ENCODE measurements at places on chromosomes 7 and 10.
A peak's percentile ranks its signal among the peaks of the same experiment; 100 is the strongest.

DNA sequence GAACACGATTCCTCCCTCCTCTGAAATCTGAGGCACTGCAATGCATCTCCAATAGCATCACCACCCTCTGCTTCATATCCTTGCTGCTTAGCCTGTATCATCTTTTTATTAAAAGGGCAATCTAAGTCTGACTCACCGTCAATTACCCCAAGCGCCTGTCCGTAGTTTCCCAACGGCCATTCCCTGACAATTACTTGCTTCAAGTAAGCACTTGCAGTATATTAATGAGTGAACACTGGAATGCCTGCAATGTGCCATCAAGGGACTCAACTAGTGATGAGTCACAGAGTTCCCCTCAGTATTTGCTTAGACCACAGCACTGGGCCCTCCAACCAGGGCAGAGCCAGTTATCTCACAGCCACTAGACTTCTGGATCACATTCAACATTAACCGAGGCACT, 19.5 kb upstream of the PPP1R3C start:
- no peak for DNase-seq

GRCh38 chr10:113425541-113425951, 127.3 kb upstream of the HABP2 start:
- DNase-seq, result no peak

DNA sequence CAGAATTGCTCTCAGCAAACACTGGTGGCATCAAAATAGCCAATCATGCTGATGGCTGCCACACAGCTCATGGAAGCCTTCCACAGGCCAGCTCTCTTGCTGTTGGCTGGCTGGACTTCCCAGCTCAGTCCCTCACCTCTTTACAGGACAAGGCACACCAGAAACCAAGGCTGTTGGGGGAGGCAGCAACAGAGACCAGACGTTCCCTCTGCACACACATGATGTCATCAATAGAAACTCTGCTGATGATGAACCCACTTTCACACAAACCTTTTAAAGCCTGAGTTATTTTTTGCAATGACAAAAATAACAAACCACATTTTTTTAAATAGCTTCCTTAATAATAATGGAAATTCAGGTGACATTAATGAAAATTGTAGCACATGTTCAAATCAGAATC, 300.9 kb upstream of the C7orf33 start:
- DNase-seq, result no peak

DNA sequence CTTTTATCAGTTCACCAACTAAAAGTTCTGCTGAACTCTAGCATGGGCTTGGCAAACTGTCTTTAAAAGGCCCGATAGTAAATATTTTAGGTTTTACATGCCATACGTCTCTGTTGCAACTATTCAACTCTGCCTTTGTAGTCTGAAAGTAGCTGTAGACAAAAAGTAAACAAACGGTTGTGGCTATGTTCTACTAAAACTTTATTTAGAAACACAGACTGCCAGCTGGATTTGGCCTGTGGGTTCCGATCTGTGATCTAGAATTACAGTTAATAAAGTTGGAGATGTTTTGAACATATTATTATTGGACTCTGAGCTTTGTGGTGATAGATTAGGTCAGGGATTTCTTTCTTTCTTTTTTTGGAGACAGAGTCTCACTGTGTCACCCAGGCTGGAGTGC, 33.1 kb downstream of the VPS50 start:
- no peak for DNase-seq

GRCh38 chr7:96177353-96177752, 144.5 kb downstream of the SLC25A13 start:
- DNase-seq, result no peak

DNA sequence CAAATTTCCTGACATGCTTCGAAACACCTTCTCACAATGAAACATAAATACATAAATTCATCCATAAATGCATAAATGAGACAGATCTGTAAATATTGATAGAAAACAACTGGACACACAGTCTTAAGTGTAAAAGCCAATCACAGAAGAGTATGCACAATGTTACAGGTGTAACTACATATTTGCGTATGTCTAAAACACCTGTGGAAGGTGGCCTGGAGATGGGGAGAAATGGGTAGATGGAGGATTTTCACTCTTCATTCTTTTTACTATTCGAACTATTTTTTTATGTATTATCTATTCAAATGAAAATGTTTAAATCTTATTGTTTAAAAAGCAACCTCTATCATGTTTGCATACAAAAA, 860 bp downstream of the IQUB start:
- DNase-seq, result no peak

GRCh38 chr7:133724148-133724547, 403.0 kb upstream of the LRGUK start:
- no peak for DNase-seq

DNA sequence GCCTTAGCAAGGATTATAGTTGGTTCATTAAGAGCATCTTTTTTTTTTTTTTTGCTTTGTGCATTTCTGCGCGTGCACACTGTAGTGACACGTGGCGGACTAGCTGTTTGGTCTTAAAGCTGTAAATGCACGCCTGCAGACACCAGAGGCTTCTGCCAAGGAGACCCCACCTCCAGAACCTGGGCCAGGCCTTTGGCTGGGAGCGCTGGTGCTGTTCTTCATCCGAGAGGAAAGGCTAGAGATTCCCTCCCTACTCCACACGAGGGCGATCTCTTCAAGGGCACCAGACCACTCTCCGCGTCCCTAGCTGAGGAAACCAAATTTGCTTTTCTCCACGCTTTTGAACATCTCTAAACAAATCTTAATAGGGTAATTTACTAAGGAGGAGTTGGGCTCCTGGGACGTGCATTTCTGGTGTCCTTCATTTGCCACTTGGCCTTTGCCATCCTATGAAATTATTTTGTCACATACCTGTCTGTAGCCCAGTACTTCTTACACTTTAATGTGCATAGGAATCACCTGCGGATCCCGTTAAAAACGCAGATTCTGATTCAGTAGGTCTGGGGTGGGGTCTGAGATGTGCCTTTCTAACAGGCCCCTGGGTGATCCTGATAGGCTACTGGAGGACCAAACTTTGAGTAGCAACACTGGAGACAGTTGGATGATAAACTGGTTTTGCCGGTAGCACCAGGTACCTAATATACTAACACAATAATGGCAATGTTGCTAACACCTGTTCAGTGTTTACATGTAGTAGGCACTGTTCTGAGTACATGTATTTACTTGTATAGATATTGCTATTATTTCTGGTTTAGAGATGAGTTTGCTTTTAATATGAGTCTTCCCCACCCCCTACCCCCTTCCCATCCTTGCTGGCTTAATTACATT, 1.3 kb upstream of the SLC26A5 start:
- DNase-seq, result no peak

DNA sequence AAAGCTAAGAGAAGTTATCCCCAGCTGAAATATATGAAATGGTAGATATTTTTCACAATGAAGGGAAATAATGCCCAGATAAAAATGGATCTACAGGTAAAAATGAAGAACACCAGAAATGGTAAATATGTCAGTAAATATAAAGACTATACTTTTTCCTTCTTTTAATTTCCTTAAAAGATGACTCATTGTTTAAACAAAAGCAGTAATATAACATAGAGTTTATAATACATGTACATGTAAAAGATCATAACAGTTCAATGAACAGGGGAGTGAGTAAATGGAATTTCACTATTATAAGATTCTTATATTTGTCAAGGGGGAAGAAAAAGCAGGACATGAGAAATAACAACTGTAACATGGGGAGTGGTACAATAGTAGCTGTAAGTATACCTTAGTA, 7.4 kb downstream of the POT1 start:
- DNase-seq, result no peak

- DNase-seq, result no peak
Measured at GRCh38 chr10:5557799-5558771, 33.3 kb downstream of the CALML3 start.

DNA sequence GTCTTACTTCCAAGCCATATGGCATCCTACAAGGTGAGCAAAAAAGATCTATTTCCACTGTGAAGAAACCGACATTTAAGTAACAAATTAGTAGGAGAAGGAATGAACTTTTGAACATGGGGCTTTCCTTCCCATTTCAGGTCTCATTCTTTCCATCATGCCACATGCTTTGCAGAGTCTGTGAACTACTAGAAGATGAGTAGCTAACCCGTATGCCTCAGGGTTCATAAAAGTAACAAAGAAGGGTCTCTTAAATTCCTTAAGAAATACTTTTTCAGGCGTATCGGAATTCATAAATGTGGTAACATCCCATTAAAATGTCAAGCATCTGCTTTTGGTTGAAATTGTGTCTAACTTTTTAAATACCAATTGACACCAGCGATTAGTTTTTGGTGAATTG, 81.3 kb upstream of the TNS3 start:
- DNase-seq, result no peak

DNA sequence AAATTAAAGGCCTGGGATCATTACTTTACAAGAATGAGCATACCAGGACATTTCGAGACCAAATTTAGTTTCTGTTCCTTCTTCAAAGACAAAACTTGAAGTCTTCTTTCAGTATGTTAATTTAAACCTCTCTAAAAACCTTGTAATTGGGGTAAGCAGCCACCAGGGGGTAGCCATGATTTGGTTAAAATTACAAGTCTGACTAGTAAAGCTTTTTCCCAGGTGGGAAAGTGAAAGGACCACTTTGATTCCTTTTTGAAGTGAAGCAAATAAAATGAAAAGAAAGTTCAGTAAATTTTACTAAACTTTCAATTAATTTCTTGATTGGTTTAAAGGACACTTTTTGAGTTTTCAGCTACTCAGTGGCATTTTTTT, 294.3 kb downstream of the BBS9 start:
- no peak for DNase-seq

DNA sequence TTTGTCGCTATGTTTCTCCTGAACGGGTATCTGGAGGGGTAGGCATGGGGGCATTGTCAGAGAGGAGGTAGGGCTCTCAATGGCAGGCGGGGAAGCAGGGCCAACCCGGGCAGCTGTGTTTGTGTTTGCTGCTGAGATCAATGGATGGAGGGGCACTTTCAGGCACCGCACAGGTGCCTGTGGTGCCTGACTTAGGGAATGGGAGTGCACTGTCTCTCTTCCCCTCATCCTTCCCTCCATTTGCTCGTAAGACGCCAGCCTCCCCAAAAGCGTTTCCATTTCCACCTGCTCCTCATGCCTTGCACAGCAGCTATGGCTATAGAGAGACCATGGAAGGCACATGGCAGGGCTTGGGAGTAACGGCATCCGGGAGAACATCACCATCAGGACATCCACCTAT, 615.9 kb upstream of the FOXK1 start:
- no peak for DNase-seq

DNA sequence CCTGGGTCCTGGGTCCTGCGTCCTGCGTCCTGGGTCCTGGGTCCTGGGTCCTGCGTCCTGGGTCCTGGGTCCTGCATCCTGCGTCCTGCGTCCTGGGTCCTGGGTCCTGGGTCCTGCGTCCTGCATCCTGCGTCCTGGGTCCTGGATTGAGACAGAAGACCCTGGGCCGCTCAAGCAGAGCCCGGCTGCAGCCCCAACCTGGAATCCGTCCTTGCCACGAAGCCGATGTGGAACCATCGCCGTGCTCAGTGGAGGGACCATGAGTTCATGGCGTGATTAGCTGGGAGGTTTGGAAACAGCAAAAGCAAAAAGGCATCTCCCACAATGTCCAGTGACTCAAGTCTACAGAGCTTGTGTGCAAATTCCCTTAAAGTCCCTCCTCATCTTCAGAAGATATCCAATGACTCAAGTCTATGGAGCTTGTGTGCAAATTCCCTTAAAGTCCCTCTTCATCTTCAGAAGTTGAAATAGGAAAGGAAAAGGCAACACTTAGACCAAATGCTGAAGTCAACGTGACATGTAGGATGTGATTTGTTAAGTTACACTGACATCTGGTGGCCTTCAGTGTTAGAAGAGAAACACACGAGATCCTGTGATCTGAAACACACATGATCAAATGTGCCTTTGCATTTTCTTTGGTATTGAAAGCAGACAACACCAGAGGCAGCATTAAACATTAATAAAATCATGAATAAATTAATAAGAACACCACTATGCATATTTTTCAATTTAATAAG, 179.9 kb downstream of the PTPRN2 start:
- no peak for DNase-seq

DNA sequence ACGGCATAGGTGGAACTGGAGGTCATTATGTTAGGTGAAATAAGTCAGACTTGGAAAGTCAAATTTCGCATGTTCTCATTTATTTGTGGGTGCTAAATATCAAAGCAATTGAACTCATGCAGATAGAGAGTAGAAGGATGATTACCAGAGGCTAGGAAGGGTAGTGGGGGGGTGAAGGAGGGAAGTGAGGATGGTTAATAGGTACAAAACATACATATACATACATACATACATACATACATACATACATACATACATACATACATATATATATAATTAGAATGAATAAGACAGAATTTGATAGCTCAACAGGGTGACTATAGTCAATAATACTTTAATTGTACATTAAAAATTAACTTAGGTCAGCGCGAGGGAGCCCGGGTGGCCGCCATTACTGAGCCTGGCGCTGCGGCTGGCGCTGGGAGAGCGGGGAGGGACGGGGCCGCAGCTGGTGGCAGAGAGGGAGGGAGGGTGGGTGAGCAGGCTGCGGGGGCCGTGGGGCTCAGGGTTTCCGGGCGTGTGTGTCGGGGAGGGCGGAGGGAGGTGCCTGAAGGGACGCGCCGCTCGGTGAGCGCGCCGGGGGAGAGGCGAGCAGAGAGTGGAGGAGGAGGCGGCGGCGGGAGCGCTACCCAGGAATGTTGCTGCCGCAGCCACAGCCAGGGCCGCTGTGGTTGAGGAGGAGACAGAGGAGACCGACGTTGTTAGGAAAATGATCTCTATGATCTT, 85.8 kb upstream of the EGFR start:
- DNase-seq, result peak; percentile 20

- DNase-seq, result no peak
Measured at GRCh38 chr10:74223755-74224529, 72.9 kb downstream of the ADK start.

GRCh38 chr7:98795741-98796493, 73.9 kb downstream of the TMEM130 start:
- DNase-seq, result no peak

DNA sequence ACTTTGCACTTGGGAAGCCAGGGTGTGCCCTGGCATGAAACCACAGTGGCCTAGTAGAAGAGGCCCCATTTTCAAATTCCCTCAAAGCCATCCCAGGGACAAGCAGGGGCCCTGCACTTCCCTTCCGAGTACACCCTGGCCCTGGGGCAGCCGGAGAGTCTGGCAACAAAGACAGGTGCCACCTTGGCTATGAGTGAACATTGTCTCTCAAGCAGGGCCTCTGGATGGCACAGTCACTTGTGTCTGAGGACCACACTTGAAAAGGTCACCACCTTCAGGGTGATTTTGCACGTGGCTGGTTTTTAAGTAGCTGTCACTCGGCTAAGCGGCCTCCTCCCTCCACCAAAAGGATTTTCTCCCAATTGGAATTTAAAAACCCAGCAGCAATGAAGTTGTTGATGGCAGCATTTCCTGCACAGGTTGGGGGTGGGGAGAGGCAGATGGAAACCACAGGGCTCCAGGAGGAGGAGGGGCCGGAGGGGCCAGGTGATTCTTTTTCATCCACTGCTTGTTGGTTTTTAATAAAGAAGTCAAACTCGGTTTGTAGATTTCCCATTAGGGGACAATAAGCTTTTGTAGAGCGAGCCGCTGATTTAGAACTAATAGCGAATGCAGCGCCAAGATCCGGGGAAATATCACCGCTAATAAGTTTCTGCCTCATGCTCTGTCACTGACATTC, 33.9 kb downstream of the C10orf105 start:
- DNase-seq, result no peak

GRCh38 chr7:135258585-135258984, 24.9 kb downstream of the STRA8 start:
- no peak for DNase-seq

GRCh38 chr7:114832906-114833595, 88.8 kb upstream of the MDFIC start:
- no peak for DNase-seq
